ENCODE measurements at places on chromosomes 1 and 21. TPM values are rescaled to one million over a fixed set of nuclear protein-coding genes. Genes with fewer than 3 reads are reported as not detected.

Gene IGSF5
- not detected for total RNA-seq

Gene ATP6V1G3
- 0.23 TPM for total RNA-seq

Gene IL23R
- total RNA-seq: not detected

Gene PIK3CD
- 6.2 TPM for total RNA-seq

Gene PLA2G2C
- not detected for total RNA-seq

Gene TCHHL1
- not detected for total RNA-seq

Gene FTCD
- 1.4 TPM for total RNA-seq

Gene SYDE2
- 3.9 TPM for total RNA-seq

Gene SELENBP1
- 63.1 TPM for total RNA-seq

Gene ITLN2
- total RNA-seq: not detected

Gene SSX2IP
- 7.1 TPM for total RNA-seq

Gene CFHR5
- total RNA-seq: not detected

Gene UMODL1
- total RNA-seq: not detected

Gene PTPN22
- total RNA-seq: not detected

Gene TMCC2
- total RNA-seq: 2.7 TPM

Gene OR2L2
- not detected for total RNA-seq

Measured in pericardium fibroblast (primary cell).